ENCODE measurements at places on chromosomes 5 and 9.

- no peak for DNase-seq
These were observed 11.3 kb downstream of the RAPGEF1 start for GRCh38 chr9:131728546-131728910.

- DNase-seq: no peak
These were observed 419.8 kb downstream of the PLK2 start for GRCh38 chr5:58040044-58040443.

GRCh38 chr5:128706269-128706668, 168.2 kb upstream of the FBN2 start:
- DNase-seq: no peak

DNA sequence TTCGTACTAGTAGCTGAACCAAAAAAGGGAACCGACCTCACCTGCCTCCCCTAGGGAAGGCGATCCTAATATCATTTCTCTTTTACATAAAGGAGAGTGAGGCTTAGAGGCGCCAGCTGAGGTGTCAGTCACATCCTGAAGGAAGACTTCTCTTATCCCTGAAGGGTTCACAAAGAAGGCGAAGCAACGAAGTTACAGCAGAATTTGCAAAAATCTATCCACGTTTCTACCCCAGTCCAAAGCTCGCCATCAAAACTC, 598 bp upstream of the KIAA1191 start:
- DNase-seq: no peak

- no peak for DNase-seq
These were observed 15.3 kb downstream of the IL5 start for GRCh38 chr5:132528021-132528420.

- no peak for DNase-seq
These were observed 7.0 kb downstream of the PDCL start for GRCh38 chr9:122821278-122821943.

All from left kidney (tissue), 8 donors.